ENCODE measurements at places on chromosomes 3 and 15.
A peak's percentile ranks its signal among the peaks of the same experiment; 100 is the strongest.

GRCh38 chr3:2656806-2657777 is 453.1 kb downstream of the IL5RA start:
- DNase-seq = no peak

- peak; percentile 98 for DNase-seq
Measured at GRCh38 chr3:127574880-127575878, 15.4 kb downstream of the TPRA1 start.

GRCh38 chr15:81296673-81297072 is 27.3 kb downstream of the STARD5 start:
- peak; percentile 98 for DNase-seq

- no peak for DNase-seq
Measured at GRCh38 chr3:147540921-147541320, 131.8 kb downstream of the ZIC1 start.

GRCh38 chr3:18512007-18512406 is 86.9 kb upstream of the SATB1 start:
- peak; percentile 93 for DNase-seq

- DNase-seq = no peak
Measured at GRCh38 chr3:94359996-94360395, 297.1 kb downstream of the NSUN3 start.

- no peak for DNase-seq
Measured at GRCh38 chr3:185766329-185767001, 58.4 kb downstream of the IGF2BP2 start.

DNA sequence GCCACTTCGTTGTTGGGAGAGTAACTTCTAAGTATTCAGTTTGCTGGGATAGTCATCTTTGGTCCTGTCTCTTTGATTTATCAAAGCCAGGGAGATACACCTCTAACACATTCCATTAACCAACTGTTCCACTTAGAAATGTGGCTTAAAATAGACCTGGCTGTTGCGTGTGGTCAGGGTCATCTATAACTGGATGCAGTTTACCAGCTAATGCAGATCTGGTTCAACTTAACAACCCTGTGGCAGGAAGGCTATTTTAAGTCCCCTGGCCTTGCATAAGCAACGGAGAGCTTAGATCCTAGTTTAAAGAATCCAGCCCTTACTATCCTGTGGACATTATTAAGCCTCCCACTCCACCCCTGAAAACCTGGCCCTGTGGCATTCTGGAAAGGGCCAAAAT is 28.1 kb upstream of the CAPN3 start:
- DNase-seq = no peak

DNA sequence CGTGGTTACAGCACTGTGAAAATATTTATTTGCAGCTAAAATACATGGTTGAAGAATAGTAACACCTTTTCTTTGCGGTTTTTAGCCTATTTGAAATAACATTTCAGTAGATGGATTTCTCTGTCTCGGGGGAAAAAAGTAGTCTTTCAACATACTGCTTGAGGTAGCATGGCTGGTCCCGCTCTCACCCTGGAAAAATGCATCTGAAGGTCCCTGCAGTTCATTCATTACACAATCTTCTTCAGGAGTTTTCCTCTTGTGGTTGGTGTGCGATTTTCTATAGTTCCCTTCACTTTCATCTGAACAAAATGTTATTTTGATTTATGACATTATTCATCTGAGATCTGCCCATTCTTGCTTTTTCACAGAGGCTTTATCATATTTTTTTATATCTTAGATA is 75.9 kb downstream of the STRIT1 start:
- no peak for DNase-seq

DNA sequence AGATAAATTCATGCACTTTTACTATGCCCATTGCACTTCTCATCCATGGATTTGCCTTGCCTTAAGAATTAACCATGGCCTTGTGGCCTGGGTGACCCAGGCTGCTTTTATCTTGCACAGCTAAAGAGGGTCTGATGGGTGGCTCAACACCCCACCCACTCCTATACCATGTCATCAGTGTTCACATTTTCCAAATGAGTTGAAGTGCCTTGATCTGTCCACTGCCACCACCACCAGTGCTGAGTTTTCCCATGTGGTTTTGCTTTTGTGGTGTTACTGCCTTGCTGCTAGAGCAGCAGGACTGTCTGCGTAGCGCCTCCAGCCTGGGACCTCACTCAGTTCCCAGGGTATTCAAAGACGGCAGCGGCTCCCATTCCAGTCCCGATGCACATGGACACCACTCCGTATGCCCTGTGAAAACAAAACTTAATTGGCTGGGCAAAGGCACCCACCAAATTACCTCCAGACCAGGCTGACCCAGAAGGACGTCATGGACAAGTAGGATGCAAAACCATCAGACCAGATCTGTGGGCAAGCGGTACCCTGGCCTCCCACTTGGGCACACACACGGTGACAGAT is 14.1 kb downstream of the ACAA1 start:
- no peak for DNase-seq

GRCh38 chr3:107907996-107908395 is 182.8 kb downstream of the CD47 start:
- no peak for DNase-seq

DNA sequence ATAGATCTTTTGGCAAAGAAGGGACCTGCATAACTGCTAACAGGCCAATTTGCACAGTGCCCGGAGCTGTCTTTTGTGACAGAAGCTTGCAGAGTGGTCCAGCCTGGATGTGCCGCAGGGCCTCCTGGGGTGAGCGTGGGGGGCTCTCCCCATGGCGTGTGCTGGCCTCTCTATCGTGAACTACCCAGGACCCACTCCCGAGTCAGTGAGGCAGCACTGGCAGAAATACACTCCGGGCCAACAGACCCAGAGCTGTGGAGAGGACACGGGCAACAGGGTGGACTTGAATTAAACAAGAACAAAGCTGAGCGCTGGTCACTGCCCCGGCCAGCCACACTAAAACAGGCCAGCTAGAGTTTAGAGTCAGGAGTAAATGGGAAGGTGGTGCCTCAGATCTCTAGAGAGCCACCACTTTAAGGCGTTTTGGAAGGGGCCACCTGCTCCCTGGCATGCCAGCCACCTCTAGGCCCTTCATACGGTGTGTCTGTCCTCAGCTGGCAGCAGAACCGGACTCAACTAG is 152.1 kb downstream of the KLF13 start:
- no peak for DNase-seq

GRCh38 chr3:43515208-43515917 is 106.4 kb downstream of the ANO10 start:
- DNase-seq = no peak

GRCh38 chr3:89340408-89340807 is 233.0 kb downstream of the EPHA3 start:
- no peak for DNase-seq

DNA sequence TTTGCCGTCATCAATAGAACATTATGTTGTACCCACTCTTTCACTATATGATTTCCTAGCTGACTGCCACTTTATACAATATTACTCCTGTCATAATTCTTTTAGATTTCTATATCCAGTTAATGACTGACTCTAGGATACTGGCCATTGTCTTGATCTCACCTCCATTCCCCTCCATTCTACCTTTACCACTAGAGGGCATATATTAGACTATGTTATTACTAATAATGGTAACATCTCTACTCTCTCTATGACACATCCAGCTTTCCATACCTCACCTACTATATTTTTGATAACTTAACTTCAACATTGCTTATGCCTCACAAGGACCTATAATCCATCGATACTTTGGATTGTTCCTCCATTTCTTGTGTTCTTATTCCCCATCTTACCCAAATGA is 31.4 kb upstream of the POU1F1 start:
- DNase-seq = no peak

GRCh38 chr3:183378008-183378407 is 50.4 kb downstream of the MCF2L2 start:
- no peak for DNase-seq

DNA sequence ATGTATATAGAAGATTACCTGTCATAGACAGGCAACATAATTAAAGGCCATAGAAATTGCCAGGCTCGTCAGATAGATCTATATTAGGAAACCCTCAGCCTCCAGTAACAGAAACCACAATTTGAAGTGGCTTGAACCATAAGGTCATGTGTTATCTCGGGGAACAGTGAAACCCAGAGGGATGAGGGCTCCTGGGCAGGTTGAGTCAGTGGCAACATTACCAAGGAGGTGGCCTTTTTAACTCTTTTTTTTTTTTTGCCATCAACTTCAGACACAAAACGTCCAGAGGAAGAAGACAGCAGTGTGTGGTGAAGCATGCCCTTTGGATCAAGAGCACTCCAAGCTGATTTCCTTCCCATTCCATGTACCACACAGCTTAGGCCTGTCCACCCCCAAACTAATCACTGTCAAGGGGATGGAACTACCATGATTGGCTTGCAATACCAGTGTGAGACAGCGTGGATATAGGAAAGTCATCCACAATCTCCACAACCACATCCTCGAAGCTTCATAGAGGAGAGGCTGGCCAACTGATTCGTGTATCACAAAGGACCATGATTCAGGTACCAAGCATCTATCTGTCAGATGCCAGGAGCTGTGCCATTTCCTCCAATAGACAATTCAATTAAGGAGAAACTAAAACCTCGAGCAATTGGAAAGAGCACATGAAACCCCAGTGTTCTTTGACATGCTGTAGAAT is 999 bp upstream of the KIF7 start:
- no peak for DNase-seq

DNA sequence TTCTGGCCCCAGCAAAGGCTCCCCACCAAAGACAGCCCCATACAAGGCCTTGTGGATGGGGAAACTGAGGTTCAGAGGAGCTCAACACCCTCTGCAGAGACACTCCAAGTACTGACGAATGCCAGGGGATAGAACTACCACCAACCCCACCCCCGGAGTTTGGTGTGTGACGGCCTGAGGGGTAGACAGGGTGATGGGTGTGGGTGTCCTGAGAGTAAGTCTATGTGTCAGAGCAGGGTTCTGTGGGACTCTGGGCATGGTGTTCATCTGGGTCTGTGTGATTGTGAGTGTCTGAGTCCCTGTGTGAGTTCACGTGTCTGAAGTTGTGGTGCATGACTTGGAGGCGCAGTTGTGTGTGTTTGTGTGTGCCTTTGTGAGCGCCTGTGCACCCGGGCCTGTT is 7.4 kb downstream of the PTH1R start:
- no peak for DNase-seq

- no peak for DNase-seq
Measured at GRCh38 chr15:62416526-62416925, 251.4 kb upstream of the C2CD4B start.

DNA sequence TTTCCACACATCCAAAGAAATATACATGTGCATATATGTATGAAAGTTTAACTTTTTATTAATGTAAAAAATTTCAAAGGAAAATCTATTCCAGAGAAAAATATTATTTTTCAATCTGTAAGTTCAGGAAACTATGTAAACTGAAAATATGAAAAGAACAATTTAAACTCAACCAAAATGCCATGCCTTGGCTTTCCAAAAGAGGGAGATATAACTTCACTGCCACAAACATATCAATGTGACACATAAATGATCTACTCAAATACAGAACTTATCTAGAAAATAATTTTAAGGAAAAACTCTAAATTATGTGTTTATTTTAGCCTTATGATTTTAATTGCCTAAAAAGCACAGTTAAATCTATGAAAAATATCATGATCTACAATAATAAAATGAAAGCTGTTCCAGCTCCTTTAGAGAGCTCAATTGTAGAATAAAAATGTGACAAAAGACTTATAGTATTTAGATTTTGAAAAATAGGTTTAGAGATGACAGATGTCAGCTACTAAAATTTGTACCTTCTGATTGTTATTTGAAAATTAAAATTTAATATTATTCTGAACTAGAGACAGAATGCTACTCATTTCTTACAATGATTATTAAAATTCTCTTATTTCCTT is 94.8 kb downstream of the GBE1 start:
- peak; percentile 45 for DNase-seq

DNA sequence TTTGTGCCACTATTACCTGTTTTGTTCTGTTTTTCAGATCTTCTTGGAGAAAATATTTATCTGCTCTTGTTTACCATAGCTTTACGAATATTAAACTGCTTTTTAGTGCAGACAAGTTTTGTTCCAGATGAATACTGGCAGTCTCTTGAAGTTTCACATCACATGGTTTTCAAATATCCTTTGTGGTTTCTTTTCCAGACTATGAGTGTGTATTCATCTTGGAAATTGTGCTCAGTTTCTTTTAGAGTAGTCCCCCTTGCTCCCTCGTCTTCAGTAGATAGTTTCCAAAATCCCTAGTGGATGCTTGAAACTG is 1.2 kb downstream of the PIGB start:
- DNase-seq = no peak

DNA sequence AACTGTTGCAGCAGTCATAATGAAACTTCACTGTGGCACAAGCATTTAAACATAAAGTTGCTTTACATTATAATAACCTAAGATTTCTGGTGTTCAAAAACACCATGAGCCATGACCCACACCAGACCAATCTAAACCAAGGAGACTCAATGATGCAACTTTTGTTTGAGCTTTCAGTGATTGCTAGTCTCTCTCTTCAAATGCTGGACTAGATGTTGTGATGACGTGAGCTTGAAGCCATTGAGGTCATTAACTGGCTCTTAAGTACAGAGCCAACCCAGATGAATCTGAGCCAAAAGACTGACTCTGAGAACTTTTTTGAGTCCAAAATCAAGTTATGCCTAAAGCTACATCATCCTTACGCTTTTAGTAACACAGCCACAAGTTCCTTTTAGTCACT is 36.5 kb downstream of the ATR start:
- DNase-seq = no peak
